ENCODE measurements at places on chromosomes 4 and X. TPM values are rescaled to one million over a fixed set of nuclear protein-coding genes. Genes with fewer than 3 reads are reported as not detected.

DNA sequence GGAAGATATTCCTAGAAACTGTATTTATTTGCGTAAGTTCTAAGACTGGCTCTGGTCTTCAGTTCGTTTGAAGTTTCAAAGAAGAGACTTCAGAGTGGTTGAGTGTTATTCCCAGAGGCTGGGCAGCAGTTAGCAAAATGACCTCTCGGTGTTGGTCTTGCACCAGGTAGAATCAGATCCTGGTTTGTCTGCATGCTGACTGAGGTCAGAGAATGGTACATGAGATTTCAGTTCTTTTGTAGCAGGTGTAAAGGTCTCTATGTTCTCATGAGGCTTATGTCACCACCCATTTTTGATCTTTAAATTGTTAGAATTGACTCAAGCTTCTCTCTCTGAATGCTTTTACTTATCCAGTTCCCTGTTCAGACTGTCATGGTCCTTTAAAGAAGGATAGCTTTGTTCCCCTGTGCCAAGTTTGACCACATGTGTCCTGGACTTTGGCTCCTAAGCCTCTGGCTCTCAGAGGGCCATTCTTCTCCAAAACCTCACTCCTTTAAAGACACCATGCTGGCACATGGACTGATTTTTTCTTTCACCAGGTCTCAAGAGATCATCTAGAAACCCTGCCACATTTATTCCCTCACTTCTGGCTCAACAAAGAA, 355.8 kb upstream of the BOD1L1 start:
- H3K36me3 ChIP-seq, result no peaks in the 10 kb centered on the region
- no peak overlapping the region for H3K4me3 ChIP-seq
- no peaks in the 10 kb centered on the region for H3K27me3 ChIP-seq
- no peak for ATAC-seq
- no peaks in the 10 kb centered on the region for H3K4me1 ChIP-seq

DNA sequence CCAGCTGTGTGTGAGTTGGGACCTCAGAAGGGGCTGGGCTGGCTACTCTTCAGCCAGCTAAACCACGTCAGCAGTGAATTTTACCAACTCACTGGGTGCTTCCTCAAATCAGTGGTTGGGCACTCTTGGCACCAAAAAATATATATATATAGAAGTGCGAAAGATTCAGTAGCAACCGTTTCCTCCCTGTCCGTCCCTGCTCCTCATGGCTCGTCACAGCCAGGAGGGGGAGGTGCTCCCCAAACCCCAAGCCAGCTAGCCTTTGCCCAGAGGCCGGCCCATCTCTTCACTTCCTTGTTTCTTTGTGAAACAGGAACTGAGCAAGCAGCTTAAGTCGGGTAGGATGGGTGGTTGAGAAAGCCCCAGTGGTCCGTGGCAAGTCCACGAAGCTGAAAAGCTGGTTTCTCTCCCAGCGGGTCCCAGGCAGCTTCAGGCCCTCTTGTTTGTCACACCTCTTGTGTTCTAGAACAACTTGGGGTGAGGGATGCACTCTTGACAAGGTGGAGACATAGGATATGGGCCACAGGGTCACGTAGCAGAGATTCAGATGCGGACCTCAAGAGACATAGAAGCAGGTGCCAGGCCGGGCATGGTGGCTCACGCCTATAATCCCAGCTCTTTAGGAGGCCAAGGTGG, 6.8 kb upstream of the SASH3 start:
- no peaks in the 10 kb centered on the region for H3K36me3 ChIP-seq
- H3K27ac ChIP-seq, result no peak overlapping the region
- H3K4me3 ChIP-seq, result no peak overlapping the region

The MCTS1 gene
- total RNA-seq, result 19.5 TPM

GRCh38 chrX:7110821-7111276, 36.7 kb upstream of the STS start:
- no peaks in the 10 kb centered on the region for H3K36me3 ChIP-seq
- no peak overlapping the region for H3K4me3 ChIP-seq
- H3K4me1 ChIP-seq, result no peaks in the 10 kb centered on the region
- no peak for ATAC-seq
- no peaks in the 10 kb centered on the region for H3K27me3 ChIP-seq
- no peak overlapping the region for H3K27ac ChIP-seq

The CXCL8 gene
- total RNA-seq, result not detected

DNA sequence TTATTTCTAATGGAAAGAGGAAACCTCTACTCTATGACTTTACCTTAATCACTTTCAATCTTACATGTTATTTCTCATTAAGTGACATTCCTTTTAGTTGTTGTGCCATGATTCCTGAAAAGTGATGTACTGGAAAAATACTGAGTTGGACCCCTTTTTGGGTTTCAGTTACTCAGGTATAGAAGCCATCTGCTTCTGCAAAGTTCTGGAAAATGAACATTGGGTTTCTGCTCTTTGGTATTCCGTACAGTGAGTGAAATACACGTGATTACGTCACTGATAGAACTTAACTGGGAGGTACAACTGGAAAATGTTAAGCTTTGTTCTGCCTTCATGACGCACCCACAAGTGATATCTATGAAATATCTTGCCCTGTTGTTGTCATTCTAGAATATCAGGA, 114.7 kb downstream of the MID1 start:
- no peaks in the 10 kb centered on the region for H3K36me3 ChIP-seq
- H3K27me3 ChIP-seq, result no peaks in the 10 kb centered on the region
- no peak overlapping the region for H3K27ac ChIP-seq

The SLC2A9 gene
- 3.7 TPM for total RNA-seq

DNA sequence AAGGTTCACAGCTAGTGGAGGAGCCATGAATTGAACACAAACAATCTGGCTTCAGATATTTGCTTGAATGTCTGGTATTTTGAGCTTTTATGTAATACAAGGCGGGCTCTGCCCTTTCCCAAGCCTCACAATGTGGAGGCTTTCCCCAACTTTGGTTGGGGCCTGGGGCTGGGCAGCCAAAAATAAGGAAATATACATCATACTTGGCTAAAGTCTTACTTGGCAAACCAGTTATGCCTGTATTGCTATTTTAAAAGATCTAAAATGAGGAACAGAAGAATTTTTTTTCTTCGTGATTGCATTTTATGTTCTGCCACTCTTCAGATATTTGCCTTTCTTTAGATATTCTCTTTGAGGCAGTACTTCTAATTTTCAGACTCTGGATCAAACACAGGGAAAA, 26.1 kb downstream of the ARFIP1 start:
- no peak for ATAC-seq
- no peak overlapping the region for H3K4me3 ChIP-seq
- H3K27me3 ChIP-seq, result no peaks in the 10 kb centered on the region

DNA sequence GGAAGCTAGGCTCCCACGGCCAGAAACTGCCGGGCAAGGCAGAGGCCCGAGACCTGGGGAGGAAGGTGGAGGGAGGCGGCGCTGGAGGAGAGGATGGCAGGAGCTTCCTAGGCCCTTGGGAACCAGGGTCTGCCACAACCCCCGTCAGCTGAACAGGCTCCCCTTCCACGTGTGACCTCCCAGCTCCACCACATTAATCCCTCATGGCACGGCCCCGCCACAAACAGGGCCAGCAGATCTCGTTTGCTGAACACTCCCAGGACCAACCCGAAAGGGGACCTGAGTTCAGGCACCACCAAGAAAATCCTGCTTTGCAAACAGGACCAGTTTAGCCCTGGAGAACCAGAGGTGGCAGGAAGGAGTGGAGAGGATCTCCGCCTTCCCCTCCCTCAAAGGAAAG, 62.7 kb downstream of the FHDC1 start:
- no peak overlapping the region for H3K4me3 ChIP-seq
- no peaks in the 10 kb centered on the region for H3K4me1 ChIP-seq
- H3K36me3 ChIP-seq, result no peaks in the 10 kb centered on the region
- ATAC-seq, result no peak
- H3K27me3 ChIP-seq, result no peaks in the 10 kb centered on the region

DNA sequence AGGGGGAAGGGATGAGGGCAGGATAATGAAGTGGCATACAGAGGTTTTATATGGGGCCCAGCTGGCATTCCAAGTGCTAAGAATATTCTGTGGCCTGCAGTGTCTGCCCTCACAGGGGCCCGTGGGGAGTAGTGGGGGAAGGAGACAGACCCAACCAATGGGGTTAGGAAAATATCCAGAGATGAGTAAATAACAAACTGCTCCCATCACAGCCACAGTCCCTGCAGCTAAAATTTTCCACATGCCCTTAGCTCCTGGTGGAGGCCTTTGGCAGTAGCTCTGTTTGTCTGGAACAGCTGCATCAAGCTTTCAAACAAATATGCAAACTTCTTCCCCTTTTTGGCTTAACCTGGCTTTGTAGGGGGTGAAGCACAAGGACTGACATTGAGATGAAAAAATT, 3.1 kb downstream of the SRPX2 start:
- H3K27ac ChIP-seq, result peak overlapping the region; percentile 71
- peaks cover 2% of the 10 kb centered on the region for H3K4me1 ChIP-seq
- H3K36me3 ChIP-seq, result no peaks in the 10 kb centered on the region
- no peak overlapping the region for H3K4me3 ChIP-seq
- no peaks in the 10 kb centered on the region for H3K27me3 ChIP-seq
- ATAC-seq, result no peak

DNA sequence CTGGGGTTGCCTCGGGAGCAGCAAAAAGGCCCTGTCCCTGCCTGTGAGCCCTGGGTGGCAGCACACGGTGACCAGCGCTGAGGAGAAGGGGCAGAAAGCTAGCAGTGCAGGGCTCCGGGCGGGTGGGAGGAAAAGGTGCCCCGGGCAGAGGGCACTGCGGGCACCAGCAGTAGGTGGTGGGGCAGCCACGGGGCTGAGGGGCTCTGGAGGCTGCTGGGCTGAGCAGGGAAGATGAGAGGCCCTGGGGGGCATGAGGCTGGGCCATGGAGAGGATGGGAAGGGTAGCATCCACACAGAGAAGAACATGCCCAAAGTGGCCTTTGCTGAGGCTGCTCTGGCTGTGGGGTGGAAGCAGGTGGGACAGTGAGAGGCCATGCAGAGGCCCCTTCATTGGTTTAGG, 67.5 kb upstream of the NKX1-1 start:
- peaks cover 70% of the 10 kb centered on the region for H3K27me3 ChIP-seq
- no peaks in the 10 kb centered on the region for H3K36me3 ChIP-seq
- no peak for ATAC-seq
- H3K4me1 ChIP-seq, result peaks cover 14% of the 10 kb centered on the region

- H3K36me3 ChIP-seq, result no peaks in the 10 kb centered on the region
- H3K27ac ChIP-seq, result no peak overlapping the region
- H3K27me3 ChIP-seq, result peaks cover 4% of the 10 kb centered on the region
Measured at GRCh38 chr4:180637616-180638015, 1605.6 kb upstream of the TENM3 start.

- no peak for ATAC-seq
- no peak overlapping the region for H3K4me3 ChIP-seq
- no peaks in the 10 kb centered on the region for H3K36me3 ChIP-seq
- no peaks in the 10 kb centered on the region for H3K4me1 ChIP-seq
Measured at GRCh38 chr4:13840502-13841190, 213.1 kb upstream of the BOD1L1 start.

DNA sequence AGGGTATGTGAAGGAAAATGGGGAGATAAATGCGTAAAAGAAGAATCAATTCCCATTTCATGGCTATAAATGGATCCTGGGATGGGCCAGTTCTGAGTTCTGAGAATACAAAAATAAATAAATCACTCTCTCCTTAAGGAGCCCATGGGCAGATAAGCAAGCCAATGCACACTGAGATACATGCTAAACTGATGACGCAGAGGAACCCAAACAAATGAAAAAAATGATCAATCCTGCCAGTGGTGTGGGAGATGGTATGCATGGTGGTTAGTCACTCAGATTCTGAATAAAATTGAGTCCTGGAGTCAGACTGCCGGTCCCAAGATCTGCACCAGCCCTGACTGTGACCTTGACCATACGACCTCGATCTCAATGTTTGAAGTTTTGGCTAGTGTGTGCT, 59.7 kb downstream of the NEIL3 start:
- no peaks in the 10 kb centered on the region for H3K27me3 ChIP-seq
- ATAC-seq, result no peak
- H3K4me3 ChIP-seq, result no peak overlapping the region
- no peaks in the 10 kb centered on the region for H3K4me1 ChIP-seq
- no peaks in the 10 kb centered on the region for H3K36me3 ChIP-seq
- H3K27ac ChIP-seq, result no peak overlapping the region

- no peak overlapping the region for H3K27ac ChIP-seq
- H3K36me3 ChIP-seq, result no peaks in the 10 kb centered on the region
- peaks cover 13% of the 10 kb centered on the region for H3K4me1 ChIP-seq
- ATAC-seq, result no peak
- no peaks in the 10 kb centered on the region for H3K27me3 ChIP-seq
Measured at GRCh38 chrX:136762820-136763452, 17.8 kb downstream of the ARHGEF6 start.

DNA sequence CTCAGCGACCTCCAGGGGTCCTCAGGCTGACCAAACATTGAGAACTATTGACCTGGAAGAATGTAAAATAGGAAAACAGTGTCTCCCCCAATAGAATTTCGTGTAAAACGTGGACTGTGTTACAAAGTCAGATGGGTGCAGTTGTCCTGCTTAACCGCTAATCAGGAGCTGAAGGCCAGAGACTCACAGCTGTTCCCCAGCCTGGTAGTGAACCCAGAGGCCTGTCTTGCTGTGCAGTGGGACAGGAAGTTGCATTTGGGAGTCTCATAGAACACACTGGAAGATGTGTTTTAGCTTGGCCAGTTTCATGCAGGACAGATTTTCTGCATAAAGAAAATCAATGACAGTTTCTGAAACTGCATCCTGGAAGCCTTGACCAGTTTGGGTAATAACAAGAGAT, 151.5 kb downstream of the PTTG2 start:
- H3K4me1 ChIP-seq, result no peaks in the 10 kb centered on the region
- no peak for ATAC-seq
- no peaks in the 10 kb centered on the region for H3K27me3 ChIP-seq

The MAGEB1 gene
- not detected for total RNA-seq

GRCh38 chrX:56221101-56221500, 11.1 kb upstream of the KLF8 start:
- no peaks in the 10 kb centered on the region for H3K4me1 ChIP-seq
- ATAC-seq, result no peak
- no peaks in the 10 kb centered on the region for H3K36me3 ChIP-seq

DNA sequence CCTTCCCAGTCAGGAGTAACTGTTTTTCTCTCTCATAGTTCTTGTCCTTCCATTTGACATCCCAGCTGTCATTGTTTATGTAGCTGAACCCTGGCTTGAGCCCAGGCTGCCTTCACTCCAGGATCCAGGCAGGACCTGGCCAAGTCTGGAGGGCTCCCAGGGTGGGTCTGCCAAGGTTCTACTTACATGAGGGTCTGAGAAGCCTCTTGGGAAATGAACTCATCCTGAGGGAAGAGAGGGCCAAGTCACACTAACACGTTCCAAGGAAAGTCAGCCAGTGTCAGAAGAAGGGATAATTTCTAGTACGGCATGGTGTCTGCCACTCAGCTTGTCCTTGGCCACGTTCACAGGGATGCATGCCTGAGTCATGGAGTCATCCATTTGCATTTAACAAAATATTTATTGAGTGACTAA, 54.8 kb upstream of the SRD5A3 start:
- H3K27ac ChIP-seq, result no peak overlapping the region
- no peaks in the 10 kb centered on the region for H3K36me3 ChIP-seq
- H3K27me3 ChIP-seq, result no peaks in the 10 kb centered on the region
- peak; percentile 78 for ATAC-seq
